ENCODE measurements at places on chromosomes 1 and 21.

DNA sequence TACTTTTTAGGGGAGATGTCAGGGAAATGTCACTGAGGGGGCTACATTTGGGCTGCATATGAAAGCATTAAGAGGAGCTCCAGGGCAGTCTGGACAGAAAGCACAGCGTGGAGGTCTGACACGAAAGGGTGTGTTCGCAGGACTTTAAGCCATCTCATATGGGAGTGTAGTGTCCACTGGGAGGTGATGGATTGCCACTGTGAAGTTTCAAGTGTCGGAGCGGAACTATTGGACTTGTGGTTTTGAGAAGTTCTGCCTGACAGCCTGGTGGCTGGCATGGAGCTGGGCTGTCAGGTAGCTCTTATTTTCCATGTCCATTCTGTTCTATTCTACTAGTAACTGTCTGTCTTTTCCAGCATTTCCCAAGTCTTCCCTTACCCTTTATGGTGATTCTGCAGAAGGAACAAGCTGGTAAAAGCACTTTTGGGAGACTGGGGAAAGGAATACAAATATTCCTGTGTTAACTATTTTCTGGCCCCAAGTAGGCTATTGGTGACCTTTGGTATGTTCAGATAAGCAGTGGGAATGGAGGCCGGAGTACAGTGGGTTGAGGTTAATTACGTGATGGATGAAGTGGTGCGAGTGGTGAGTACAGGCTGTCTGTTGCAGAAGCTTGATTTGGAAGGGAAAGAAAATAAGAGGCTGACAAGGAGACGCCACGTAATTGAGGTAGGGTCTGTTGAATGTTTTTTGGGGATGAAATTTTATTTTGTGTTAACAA lies 19.3 kb downstream of the B3GALT5 start:
- no peak for DNase-seq

DNA sequence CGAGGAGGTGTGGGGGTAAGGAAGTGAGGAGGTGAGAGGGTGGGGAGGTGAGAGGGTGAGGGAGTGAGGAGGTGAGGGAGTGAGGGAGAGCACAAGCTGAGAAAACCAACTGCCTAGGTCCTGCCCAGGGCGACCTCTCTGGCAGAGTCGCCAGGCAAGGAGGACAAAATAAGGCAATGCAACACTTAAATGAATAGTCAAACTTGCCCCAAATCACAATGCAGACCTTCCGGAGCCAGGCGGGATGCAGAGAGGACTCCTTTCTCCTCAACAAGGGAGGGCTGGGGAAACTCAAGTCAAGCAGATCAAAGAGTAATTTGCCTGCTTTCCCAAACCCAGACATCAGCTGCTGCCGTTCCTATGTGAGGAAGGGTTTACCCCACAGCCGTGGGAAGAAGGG lies 86.0 kb downstream of the CCDC185 start:
- DNase-seq, result no peak

DNA sequence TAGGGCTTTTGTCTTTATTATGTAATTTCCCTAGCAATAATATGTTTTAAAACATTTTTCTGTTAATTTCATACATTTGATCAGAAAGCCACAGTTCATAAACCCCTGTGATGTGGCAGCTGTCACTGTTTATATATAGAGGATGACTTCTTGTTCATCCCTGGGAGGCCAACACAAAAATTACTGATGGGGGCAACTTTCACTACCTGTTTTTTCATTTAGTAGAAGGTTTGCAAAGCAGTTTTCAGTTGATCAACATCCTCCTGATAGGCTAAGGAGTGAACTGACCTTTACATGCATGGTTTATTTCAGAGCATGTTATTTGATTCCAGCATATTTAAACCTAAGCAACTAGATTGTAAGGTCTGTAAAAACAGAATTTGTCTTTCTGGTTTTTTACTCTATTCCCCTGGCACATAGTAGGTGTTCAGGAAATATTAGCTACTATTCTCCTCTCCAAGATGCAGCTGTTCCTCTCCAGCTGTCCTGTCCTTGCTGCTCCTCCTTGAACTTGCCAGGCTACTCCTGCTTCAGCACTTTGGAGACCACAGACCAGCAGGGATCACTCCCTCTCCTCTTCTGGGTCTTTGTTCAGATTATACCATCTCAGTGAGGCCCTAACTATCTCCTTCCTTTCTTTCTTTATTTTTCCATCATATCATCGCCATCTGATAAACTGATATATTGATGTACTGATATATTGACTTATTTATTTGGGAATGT lies 54.7 kb downstream of the ROR1 start:
- DNase-seq, result no peak

- no peak for DNase-seq
Observed at GRCh38 chr1:42732126-42732680, 7.8 kb downstream of the CLDN19 start.

- peak; percentile 38 for DNase-seq
Observed at GRCh38 chr1:18109756-18110597, 2.4 kb downstream of the IGSF21 start.

GRCh38 chr21:44612669-44613229 lies 870 bp downstream of the KRTAP10-8 start:
- DNase-seq, result no peak

- DNase-seq, result no peak
Observed at GRCh38 chr1:104671684-104672353, 922.1 kb downstream of the AMY1C start.
